Progenitor cell of endocrine pancreas (in vitro differentiated cells): ENCODE measurements at places on chromosomes 2 and 18. TPM values are rescaled to one million over a fixed set of nuclear protein-coding genes. Genes with fewer than 3 reads are reported as not detected.

Gene ATP5MC3
- 185 and 192 TPM in 2 replicates for total RNA-seq

Gene FAP
- not detected in 2 replicates for total RNA-seq

Gene MC4R
- total RNA-seq, result not detected in 2 replicates

Gene TRIB2
- 56.6 and 57.8 TPM in 2 replicates for total RNA-seq

Gene SLC9A4
- 0.62 and 0.93 TPM in 2 replicates for total RNA-seq

Gene FAM124B
- total RNA-seq, result not detected in 2 replicates

Gene FBXO15
- total RNA-seq, result 2.7 and 4.3 TPM in 2 replicates

Gene STEAP3
- total RNA-seq, result 3.9 and 6.8 TPM in 2 replicates

Gene CSRNP3
- 10.7 and 14.8 TPM in 2 replicates for total RNA-seq

Gene DUSP2
- total RNA-seq, result 0.64 and 0.93 TPM in 2 replicates

Gene BBS5
- 8.2 and 8.3 TPM in 2 replicates for total RNA-seq

Gene OTOS
- total RNA-seq, result not detected in 2 replicates

Gene CCDC85A
- 1.1 TPM in 2 replicates for total RNA-seq

Gene MC2R
- not detected in 2 replicates for total RNA-seq

Gene ARHGAP25
- 1.3 and 1.8 TPM in 2 replicates for total RNA-seq

DNA sequence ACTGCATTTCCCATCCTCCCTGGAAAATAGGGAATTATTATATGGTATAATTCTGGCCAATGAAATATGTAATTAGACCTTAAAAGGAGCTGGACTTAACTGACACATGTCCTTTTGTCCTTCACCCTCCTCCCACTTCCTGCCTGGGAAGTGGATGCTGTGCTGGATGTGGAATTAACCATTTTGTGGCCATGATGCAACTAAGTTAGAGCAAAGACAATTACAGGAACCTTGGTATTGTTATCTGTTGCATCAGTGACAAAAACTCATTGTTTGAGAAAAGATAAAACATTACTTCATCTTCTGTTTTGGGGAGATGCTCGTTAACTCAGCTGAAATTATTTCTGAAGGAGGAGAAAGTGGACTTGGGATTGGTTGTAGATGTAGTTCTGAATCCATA lies 227.7 kb upstream of the BOD1L2 start:
- no peak for DNase-seq

DNA sequence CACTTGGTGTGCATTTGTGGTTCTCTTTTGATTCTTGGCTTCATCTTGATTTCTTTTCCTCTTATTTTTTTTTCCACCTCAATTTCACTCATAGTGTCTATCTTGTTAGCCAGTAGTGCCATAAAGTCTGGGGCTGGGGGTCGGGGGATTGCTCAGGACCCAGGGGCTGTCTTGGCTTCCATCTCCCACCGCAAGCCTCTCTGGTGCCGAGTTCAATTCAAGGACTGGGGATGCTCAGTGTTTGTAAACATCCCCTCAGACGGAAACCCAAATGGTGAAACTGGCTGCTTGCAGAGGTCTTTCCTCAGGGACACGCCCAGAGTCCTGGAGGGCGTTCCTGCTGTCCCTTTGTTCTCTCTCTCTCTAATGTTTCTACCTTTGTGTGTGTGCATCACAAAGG lies 173.3 kb downstream of the TWIST2 start:
- no peak for DNase-seq

DNA sequence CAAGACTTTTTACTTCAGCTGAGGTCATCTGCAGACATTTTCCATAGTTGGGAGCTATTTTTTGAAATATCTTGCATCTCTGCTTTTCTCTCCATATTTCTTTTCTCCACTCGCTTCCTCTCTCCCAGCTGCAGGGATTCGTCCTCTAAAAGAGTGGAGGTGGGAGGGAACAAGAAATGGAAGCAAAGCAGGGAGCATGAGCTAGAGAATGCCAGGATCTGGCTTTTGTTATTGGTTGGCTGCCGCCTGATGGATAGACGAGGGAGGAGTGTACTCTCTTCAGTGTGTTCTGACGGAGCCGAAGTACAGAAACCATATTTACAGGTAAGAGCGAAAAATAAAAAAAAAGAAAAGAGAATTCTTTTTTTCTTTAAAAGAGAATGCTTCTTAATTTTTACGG lies at the start of gene CSRNP3:
Gene CSRNP3, plus strand, starts transcription at position 282 of the 400 bp plus-strand sequence. CDS start 125,368 bp downstream, outside the sequence.
- peak; percentile 15 for DNase-seq

GRCh38 chr2:29952973-29953372 lies 31.6 kb upstream of the ALK start:
- no peak for DNase-seq

- DNase-seq, result no peak
Measured at GRCh38 chr2:28163627-28164279, 228.9 kb upstream of the FOSL2 start.

DNA sequence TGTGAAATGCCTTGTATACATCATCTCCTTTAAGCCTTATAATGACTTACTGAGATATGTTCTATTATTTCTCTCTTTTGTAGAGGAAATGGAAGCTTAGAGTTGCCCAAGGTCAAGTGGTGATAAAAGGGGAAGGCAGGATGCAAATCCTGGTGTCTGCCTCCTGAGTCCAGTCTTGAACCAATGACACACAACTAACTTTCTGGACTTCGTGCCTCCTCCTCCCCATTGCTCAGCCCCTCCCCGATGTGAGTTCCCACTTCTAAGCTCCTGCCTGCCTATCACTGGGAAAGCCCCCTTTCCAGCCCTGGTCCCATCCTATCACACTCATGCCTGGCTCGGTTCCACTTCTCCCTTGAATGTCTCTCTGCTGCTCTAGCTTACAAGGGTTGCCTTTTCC lies 6.9 kb upstream of the CTIF start:
- DNase-seq, result no peak

GRCh38 chr18:634551-635045 lies 22.9 kb upstream of the TYMS start:
- no peak for DNase-seq

GRCh38 chr2:217016796-217017419 lies 157.0 kb upstream of the TNP1 start:
- no peak for DNase-seq

- DNase-seq, result no peak
Measured at GRCh38 chr2:242043538-242044312, 174.2 kb downstream of the RTP5 start.

GRCh38 chr2:75204833-75205232 lies 5.5 kb upstream of the TACR1 start:
- no peak for DNase-seq

- DNase-seq, result no peak
Measured at GRCh38 chr18:45237343-45238098, 377.8 kb upstream of the SLC14A2 start.

DNA sequence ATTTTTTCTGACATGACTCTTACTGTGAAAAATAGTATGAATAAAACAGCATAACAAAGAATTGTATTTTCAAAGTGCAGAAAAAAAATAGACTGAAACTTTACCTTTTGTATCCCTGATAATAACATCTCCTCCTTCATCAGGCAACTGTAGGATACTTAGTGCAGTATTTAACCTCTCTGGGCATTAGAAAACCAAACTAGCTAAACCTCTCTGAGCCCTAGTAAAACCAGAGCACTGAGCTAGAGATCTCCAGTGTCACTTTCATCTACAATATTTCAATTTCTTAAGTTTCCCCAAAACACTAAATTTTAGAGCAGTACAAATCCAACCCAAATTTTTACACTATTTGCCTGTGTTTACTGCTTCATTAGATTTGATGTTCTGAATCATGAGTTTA lies 594.0 kb upstream of the LINC00305 start:
- no peak for DNase-seq

DNA sequence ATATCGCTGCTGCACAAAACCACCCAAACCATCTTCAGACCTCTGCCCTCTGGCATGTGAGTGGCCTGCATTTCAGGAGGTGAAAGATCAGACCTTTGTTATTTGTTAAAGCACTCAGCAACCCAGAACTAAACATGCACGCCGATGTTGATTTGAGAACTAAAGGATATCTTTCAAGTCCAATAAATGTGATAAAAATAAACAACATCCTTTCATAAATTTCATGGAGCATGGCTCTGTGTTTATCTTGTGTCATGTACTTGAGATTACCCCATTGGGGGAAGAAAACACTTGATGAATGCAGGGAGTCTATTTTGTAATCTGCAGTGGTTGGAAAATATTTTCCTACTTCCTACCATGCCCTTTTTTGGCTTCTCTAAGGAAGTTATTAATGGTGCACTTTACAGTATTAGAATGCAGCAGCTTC lies 70.8 kb upstream of the GATA6 start:
- DNase-seq, result no peak

DNA sequence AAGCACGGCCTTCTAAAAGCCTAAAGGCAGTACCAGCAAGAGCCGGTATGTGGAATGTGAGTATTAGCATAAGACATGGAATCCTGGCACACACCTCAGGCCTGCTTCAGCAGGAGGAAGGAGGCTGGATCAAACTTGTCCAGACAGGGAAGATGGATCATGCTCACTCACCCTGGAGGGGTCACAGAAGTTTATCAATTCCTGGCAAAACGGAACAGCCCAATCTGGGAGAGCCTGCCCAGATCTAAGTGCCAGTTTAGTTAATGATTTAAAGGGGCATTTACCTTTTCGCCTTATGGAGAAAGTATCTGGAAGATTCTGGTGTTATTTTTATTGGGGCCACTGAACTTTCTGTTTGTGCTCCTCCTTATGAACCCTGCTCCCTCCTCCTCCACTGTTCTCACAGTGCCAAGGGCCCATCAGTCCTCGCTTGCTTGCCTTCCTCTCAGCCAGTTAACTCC lies 58.3 kb upstream of the NFE2L2 start:
- DNase-seq, result no peak

- no peak for DNase-seq
Measured at GRCh38 chr2:222307978-222308730, 9.4 kb upstream of the PAX3 start.

DNA sequence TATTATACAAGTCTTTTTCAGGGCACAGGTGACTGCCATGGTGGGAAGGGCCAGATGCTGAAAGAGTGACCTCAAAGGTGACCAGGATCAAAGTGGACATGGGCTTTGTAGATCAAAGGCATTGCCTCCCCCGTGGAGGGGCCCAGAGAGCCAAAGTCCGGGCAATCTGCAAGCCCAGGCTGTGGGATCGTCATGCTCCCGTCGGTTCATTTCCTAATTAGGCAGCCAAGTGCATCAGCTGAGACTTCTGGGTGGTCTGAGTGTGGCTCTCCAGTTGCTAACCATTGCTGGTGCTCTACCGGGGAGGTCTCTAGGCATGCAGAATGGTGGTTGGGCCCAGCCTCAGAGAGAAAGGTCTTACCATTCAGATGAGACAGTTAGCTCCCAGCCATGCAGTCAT lies 61.6 kb downstream of the TRIB2 start:
- DNase-seq, result no peak

DNA sequence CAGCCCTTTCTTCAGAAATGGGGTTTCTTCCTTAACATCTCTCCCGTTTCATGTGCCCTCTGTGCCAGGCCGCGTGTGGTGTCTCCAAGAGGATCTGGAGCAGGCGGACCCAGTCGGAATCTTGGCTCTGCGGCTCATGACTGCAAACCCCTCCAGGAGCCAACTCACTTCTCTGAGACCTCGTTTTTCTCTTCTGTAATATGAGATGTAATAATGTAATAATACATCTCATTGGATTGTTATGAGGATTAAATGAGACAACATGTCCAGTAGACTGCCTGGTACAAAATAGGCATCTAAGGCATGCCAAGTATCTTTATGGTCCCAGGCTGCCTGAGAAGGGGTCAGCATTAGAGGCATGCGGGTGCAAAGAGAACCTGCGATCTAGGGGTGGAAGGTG lies 221.3 kb upstream of the REV1 start:
- no peak for DNase-seq

GRCh38 chr18:48100651-48101165 lies 170.2 kb upstream of the SMAD2 start:
- no peak for DNase-seq

GRCh38 chr18:58367425-58368140 lies 261.3 kb downstream of the ALPK2 start:
- DNase-seq, result no peak

DNA sequence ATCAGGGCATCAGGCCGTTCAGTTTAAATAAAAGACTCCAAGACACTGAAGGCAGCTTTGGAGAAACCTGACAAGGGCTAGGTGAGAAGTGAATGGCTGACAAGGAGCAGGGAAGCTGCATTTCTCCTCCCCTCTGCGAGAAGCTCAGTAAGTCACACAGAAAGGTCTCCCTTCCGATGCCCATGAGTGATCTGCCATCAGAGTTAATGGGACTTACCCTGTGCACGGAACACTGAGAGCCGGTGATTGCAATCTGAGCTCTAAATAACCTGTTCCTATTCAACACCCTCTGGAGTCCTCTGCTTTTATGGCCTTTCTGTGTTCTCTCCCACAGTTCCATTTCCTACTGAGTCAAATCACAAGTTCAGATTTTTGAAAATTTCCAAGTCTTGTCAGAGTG lies 322.2 kb upstream of the MYT1L start:
- DNase-seq, result no peak

DNA sequence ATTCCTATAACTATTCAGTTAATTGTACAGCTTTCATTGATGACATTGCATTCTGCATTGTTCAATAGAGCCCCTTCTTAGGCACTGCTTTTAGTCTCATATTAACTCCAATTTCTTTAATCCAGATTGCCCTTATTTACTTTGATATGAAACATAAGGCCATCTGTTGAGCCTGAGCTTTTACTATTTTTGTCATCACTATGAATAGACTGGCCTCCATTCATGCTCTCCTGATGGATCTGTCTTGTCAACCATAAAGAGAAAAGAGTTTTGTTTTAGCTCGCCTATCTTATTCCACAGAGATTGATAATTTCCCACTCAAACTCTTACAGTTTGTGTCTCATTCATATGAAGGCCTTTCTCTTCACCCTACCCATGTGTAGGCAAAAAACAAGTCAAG lies 159.2 kb upstream of the DTNA start:
- no peak for DNase-seq

- DNase-seq, result no peak
Measured at GRCh38 chr18:68778280-68778886, 19.5 kb upstream of the CCDC102B start.

- DNase-seq, result no peak
Measured at GRCh38 chr2:3073041-3073595, 304.5 kb downstream of the EIPR1 start.

- no peak for DNase-seq
Measured at GRCh38 chr2:40048506-40048905, 269.4 kb upstream of the THUMPD2 start.

GRCh38 chr2:208571764-208572131 lies 165.2 kb downstream of the PTH2R start:
- no peak for DNase-seq

GRCh38 chr18:63312019-63312409 lies 7.6 kb downstream of the BCL2 start:
- no peak for DNase-seq
